ENCODE measurements at places on chromosomes 4 and X. TPM values are rescaled to one million over a fixed set of nuclear protein-coding genes. Genes with fewer than 3 reads are reported as not detected.

DNA sequence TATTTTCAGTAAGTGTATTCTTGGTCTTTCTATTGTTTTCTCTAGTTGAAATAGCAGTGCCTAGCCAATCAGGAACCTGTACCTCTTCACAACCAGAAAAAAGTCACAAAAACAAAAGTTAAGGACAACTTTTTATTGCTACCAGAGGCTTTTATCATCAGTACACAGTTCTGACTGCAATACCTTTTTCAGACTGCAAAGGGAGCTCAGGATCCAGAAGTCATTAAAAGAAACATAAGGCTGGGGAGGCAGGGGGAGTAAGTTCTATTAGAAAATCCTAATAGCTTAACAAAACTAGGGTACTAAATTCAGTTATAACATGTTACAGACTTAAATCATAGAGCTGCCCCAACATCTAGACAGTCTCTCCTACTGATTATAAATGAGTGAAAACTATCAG lies 28.8 kb downstream of the CCNI start:
- no peak for DNase-seq

DNA sequence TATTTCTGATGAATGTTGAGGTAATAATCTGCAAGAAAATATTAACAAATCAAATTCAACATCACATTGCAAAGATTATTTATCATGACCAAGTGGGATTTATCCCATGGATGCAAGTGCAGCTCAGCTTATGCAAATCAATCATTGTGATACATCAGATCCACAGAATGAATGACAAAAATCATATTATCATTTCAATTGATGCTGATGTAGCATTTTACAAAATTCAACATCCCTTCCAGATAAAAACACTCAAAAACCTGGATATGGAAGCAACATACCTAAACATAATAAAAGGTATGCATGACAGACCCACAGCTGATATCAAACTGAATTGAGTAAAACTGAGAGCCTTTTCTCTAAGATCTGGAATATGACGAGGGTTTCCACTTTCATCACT lies 1915.4 kb downstream of the ARAP2 start:
- no peak for DNase-seq

DNA sequence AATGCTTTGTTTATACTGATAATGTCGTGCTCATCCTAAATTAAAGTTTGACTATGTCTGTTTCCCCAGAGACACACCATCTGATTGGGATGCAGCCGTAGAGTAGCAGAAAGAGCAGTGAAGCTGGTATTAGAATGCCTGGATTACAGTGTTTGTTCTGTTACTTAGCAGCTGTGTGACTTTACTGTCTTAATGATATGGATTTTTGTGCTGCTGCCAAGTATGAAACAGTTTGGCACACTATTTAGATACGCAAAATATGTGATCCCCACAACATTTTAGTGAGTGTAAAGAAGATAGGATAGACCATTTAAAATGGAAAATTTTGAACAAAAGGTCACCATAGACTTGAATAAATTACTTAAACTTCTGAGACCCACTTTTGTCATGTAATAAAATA lies 1.2 kb upstream of the CHIC1 start:
- no peak for DNase-seq

GRCh38 chr4:147581606-147582350 lies 35.4 kb upstream of the TMEM184C start:
- no peak for DNase-seq

DNA sequence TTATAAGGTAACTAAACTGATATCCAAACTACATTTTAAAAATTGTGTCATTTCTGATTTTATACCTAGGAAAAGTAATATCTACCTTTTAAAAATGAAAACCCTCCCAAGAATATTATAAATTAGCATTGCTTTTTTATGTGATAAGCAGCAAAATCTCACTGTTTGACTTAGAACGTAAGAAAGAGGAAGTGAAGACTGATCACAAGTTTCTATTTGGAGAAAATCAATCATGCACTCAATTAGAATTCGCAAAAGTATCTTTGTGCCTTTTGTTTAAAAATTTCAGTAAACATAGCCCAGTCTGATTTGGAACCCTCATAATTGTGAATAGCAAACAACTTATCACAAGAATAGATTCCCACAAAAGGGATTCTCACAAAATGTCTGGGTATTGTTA lies 142.7 kb downstream of the TENM3 start:
- no peak for DNase-seq

- no peak for DNase-seq
These were observed 105.8 kb upstream of the CBR4 start for GRCh38 chr4:169115897-169116254.

GRCh38 chr4:147737623-147738022 lies 5.7 kb downstream of the ARHGAP10 start:
- no peak for DNase-seq

DNA sequence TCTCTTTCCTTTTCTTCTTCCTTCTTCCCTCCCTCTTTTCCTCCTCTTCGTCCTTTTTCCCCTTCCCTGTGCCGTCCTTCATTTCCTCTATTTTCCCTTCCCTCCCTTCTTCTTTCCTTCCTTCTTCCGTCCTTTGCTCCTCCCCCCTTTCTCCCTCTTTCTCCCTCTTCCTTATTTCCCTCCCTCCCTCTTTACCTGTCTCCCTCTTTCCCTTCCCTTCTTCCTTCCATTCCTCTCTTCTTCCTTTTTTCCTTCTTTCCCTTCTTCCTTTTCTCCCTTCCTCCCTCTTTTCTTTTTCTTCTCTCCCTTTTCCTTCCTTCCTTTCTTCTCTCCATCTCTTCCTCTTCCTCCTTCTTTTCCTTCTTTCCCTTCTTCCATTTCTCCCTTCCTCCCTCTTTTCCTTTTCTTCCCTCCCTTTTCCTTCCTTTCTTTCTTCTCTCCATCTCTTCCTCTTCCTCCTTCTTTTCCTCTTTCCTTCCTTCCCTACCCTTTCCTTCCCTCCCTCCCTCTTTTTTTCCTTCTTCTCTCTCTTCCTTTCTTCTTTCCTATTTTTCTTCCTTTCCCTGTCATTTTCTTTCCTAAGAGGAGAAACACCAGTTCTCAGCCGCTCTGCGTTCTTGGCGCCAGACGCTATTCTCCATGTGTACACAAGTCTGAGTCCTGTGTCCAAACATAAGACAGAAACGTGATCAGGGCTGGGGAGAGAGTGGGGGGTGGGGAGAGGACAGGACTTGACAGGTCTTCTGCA lies 597.1 kb downstream of the MID1IP1 start:
- no peak for DNase-seq

- no peak for DNase-seq
These were observed 27.5 kb upstream of the PDGFC start for GRCh38 chr4:156999175-156999517.

- DNase-seq = no peak
These were observed 79.2 kb downstream of the CPZ start for GRCh38 chr4:8671712-8672290.

DNA sequence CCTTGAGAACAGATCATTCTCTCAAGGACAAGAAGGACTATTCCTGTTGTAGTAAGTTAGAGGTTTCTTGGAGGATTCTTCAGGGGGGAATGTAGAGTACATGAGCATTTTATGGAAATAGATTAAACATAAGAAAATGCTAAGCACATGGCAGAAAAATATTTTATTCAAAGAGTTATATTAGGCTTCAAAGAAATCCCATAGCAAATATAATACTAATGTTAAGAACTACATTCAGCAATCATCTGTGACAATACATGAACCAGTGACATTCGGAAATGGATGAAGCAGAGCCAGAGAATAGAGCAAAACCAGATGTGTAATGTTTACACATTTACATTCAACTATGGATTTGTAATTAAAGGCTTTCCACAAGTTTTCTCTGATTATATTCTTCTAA lies 288.6 kb downstream of the NAF1 start:
- no peak for DNase-seq

- peak; percentile 46 for DNase-seq
These were observed 125.3 kb downstream of the COL4A6 start for GRCh38 chrX:108312957-108313356.

GRCh38 chr4:76879731-76880364 lies 18.1 kb downstream of the SOWAHB start:
- DNase-seq = no peak

DNA sequence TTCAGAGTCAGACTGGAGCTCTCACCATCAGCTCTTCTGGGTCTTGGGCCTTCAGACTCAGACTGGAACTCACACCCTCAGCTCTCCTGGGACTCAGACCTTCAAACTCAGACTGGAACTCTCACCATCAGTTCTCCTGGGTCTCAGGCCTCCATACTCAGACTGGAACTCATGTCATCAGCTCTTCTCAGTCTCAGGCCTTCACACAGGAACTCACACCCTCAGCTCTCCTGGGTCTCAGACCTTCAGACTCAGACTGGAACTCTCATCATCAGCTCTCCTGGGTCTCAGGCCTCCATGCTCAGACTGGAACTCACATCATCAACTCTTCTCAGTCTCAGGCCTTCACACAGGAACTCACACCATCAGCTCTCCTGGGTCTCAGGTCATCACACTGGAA lies 147.2 kb upstream of the MXRA5 start:
- DNase-seq = no peak

S100G gene
- not detected for total RNA-seq

USP17L13 gene
- not detected for total RNA-seq

PSAPL1 gene
- not detected for total RNA-seq

PLAC1 gene
- not detected for total RNA-seq

ASMT gene
- not detected for total RNA-seq

GPR143 gene
- not detected for total RNA-seq

ZNF275 gene
- 5.1 TPM for total RNA-seq

PCSK1N gene
- total RNA-seq = 0.30 TPM

SATL1 gene
- not detected for total RNA-seq

CFAP99 gene
- not detected for total RNA-seq

Data from Right ventricle myocardium superior (tissue), 1 donor.